Activated CD4-positive, alpha-beta T cell treated with anti-CD3 and anti-CD28 coated beads, Interleukin-2, Interleukin-6, amounts not matched to agents 100 ng/mL and 50 ng/mL, durations not matched to agents 16 hours and 8 hours (primary cell): ENCODE measurements at places on chromosomes 4 and X.

DNA sequence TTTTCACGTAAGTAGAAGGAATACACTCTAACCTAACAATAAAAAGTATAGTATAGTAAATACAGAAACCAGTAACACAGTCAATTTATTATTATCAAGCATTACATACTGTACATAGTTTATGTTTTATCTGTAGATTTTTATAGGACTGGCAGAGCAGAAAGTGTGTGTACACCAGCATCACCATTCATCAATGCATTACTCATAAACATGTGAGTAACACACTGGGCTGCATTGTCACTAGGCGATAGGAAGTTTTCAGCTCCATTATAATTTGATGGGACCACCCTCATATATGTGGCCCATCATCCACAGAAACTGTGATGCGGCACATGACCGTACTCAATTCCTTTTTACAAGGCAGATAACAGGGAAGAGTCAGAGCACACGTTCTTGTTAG lies 137.8 kb upstream of the RBPJ start:
- no peak for DNase-seq

DNA sequence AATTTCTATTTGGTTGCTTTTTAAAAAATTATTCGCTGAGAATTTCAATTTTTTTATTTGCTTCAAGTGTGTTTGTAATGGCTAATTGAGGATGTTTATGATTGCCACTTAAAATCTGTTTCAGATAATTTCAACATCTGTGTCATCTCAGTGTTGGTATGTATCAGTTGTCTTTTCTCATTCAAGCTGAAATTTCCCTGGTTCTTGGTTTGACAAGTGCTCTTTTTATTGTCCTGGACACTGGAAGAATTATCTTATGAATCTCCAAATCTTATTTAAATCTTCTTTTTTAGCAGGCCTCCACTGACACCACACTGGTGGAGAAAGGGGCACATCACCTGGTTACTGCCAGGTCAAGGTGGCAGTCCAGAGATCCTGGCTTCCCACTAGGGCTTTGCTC lies 21.5 kb downstream of the CHST7 start:
- no peak for DNase-seq

- DNase-seq, result no peak
Measured at GRCh38 chr4:166535865-166536264, 662.8 kb downstream of the TLL1 start.

- DNase-seq, result no peak
Measured at GRCh38 chr4:149555146-149555545, 260.5 kb downstream of the IQCM start.

GRCh38 chr4:37666625-37667071 lies 19.5 kb downstream of the RELL1 start:
- DNase-seq, result peak; percentile 66

DNA sequence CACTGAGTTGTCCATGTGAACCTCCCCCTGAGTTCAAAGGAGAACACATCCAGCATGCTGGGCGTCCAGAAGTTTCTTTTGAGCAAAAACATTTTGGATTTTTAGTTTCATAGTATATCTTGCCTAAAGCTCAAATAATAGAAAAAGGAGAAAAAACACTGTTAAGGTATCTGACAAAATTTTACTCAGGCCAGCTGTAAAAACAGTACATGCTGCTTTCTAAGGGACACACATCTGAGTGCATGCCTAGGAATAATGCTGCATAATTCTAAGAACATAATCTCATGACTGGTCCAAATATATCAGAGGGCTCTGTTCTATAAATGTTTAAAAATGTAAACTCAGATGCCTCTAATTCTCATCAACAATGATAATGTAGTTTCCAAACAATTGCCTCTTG lies 561.3 kb upstream of the INTU start:
- DNase-seq, result no peak

DNA sequence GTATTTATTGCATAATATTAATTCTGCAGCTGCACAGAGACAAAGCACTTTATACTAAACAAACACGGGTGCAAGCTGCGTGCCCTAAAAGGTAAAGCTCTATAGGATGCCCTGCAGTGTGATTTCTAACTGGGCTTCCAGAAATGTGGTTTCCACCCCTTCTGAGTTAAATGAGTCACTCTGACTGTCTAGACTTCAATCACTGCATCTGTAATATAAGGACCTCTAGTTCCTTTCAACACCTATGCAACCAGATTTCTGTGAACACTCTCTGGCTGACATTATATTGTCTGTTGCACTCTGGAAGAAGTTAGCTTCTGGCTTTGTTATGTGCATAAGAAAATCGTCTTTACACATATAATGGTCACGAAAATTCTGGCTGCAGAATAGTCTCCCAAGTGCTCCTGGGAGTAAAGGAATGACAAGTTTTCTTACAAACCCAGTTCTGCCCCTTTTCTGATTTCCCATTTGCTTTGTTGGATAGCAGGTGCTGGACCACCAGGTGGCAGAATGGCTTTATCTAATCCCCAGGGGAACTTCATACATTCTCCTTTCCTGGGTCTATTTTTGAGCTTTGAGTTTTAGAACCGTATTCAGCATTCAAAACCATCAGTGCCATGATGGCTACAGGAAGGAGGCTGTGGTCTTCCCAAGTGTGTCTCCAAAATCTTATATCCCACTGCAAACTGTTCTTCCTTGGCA lies 842.2 kb downstream of the STIM2 start:
- DNase-seq, result no peak

- DNase-seq, result no peak
Measured at GRCh38 chrX:21132686-21133393, 241.4 kb upstream of the CNKSR2 start.

GRCh38 chr4:30537456-30537855 lies 182.7 kb upstream of the PCDH7 start:
- no peak for DNase-seq

DNA sequence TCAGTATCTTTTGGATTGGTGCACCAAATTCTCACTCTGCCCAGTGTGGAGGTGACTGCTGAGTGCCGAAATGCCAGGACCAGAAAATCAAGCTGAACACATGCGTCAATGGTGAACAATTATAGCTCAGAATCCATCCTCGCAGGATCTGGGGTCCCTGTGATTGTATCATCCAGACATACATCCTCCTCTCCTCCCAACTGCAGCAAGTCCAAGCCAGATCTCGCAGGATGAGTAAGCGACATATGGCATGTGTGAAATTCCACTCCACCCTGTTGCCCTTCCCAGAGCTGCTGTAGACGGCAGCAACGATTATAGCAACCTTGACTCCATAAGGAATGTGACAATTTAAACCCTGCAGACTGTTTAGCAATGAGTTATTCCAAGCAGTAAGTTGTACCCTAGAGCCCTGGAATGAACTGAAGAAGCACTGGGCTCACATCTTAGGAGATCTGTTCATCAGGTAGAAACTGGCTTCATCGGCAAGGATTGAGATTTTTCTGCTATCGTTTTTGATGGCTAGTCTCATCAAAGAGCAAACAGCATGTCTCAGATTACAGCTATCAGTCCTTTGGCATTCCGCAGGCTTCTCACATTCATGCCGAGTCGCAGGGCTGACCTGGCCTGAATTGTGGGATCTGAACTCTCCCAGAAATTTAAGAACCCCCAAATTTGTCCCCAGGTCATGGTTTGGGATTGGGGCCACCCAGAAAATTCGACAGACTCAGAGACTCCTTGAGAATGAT lies 35.5 kb upstream of the SORBS2 start:
- DNase-seq, result no peak

- no peak for DNase-seq
Measured at GRCh38 chrX:108412783-108413182, 25.4 kb downstream of the COL4A6 start.

GRCh38 chr4:82499738-82500434 lies 61.9 kb downstream of the TMEM150C start:
- DNase-seq, result no peak

- DNase-seq, result no peak
Measured at GRCh38 chrX:47097018-47097417, 18.8 kb downstream of the RGN start.

DNA sequence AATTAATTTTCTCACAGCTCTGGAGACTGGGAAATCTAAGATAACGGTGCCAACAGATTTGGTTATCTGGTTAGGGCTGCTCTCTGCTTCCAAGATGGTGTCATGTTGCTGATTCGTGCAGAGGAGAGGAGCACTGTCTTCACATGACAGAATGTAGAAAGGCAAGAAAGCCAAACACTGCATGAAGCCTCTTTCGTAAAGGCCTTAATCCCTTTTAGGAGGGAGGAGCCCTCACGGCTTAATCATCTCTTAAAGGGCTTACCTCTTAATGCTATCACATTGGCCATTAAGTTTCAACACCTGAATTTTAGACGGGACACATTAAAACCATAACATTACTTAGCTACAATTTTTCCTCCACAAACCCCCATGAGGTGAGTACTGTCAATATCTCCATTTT lies 174.1 kb downstream of the COX18 start:
- DNase-seq, result no peak

DNA sequence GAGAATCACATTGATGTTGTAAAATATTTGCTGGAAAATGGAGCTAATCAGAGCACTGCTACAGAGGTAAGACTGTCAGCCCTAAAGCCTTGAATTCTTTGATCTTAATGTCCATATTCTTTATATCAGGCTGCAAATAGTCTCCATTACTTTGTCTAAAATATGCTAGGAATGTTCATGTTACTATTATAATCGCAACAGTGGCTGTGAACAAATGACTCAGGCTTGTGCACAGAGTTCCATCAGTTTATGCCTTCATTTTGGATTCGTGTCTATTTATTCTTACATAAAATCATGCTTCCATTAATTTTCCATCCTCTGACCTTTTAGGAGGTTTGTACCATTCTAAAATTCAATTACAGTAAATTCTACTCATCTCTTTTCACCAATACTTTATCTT lies 182.7 kb downstream of the ANK2 start:
- no peak for DNase-seq

GRCh38 chr4:88646528-88647280 lies 50.9 kb downstream of the NAP1L5 start:
- DNase-seq, result no peak

GRCh38 chr4:25838526-25838925 lies 24.3 kb downstream of the SEL1L3 start:
- no peak for DNase-seq

DNA sequence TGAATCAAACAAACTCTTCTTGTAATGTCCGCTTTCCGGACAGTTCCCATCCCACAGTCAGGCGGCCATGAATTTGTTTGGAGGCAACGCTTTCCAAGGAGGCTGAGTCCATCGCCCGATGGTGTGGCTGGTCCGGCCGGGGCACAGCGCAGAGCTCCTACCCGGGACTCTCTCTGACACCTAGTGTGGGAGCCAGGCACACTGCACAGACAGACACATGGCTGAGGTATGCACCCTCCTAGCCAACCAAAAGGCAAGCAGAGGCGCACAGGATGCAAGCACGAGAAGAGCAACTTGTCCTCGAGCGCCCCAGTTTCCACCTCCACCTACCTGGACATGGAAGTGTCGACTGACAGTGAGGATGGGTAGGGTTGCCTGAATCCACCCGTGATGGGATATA lies 87.5 kb downstream of the LEF1 start:
- no peak for DNase-seq

- DNase-seq, result peak; percentile 34
Measured at GRCh38 chrX:153469811-153470410, 465 bp downstream of the HAUS7 start.

DNA sequence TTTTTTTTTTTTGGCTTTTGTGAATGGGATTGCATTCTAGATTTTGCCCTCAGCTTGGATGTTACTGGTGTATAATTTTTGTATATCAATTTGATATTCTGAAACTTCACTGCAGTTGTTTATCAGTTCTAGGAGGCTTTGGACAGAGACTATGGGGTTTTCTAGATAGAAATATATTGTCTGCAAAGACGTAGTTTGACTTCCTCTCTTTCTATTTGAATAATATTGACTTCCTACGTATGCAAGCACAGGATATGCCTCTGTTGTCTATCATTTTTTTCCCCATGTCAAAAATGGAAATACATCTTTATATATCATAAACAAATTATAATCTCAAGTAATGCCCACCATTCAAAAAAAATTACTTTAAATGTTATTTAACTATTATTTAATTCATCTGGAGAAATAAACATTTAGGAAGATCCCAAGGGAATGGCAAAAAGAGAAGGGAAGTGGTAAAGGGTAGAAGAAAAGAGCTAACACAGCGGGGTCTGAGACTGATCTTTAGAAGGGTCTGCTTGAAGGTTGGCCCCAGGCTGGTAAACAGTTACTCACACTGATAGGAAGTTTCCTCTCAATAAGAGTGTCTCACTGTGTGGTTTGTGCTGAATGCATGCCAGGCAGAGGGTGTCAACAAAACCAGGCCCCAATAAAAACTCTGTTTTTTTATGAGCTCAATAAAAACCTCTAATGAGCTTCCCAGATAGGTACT lies 35.7 kb downstream of the ZNF518B start:
- DNase-seq, result no peak

DNA sequence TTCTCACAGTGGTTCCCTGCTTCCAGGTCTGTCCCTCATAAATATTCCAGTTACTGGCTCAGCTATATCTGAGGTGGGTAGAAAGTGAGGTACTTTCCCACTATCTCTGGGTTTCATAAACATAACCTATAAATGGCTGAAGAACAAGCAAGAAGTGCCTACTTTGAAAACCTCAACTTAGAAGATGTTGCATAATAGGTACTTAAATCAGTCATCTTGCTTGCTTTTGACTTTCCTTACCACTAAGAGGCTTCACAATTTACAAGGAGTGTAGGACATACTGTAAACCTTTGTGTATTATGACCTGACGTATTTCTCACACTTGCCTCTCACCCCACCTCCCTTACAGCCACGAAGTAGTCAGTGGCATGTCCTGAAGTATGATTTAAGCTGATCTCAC lies 145.9 kb downstream of the PCDH19 start:
- DNase-seq, result peak; percentile 52

GRCh38 chrX:103666202-103667107 lies 20.0 kb downstream of the MORF4L2 start:
- no peak for DNase-seq

- peak; percentile 58 for DNase-seq
Measured at GRCh38 chrX:119880552-119881437, 9.2 kb downstream of the NDUFA1 start.

GRCh38 chr4:71026086-71026485 lies 32.6 kb downstream of the DCK start:
- DNase-seq, result no peak

GRCh38 chrX:39115166-39115565 lies 313.9 kb downstream of the MID1IP1 start:
- DNase-seq, result no peak

DNA sequence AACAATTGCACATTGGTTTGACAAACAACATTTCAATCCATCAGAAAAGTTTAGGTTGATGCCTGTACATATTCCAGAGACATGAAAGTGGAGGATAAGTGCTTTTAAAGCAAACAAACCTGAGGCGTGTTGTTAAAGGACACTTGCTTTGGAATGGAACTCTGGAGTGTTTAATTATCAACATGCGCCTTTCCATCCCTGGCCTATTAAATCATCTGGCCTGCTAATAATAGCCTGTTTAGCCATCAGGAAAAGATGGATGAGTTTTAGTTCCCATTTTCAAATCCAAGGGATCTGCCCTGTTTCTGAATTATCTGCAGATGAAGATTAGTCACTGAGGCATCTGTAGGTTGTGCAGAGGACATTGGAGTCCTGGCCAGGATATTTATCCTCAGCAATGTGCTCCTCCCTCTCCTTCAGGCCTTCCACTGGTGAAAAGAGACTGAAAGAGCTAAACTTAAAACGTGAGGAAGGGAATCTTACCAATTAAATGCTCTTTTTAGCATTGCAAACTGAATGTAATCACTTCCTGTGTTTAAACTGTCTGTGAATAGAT lies 388.9 kb downstream of the PPARGC1A start:
- DNase-seq, result no peak

GRCh38 chr4:95371476-95372224 lies 177.1 kb downstream of the UNC5C start:
- no peak for DNase-seq
